ENCODE measurements at places on chromosomes 6 and 20.

GRCh38 chr6:98840996-98841513, 6.7 kb downstream of the POU3F2 start:
- no peak for DNase-seq

DNA sequence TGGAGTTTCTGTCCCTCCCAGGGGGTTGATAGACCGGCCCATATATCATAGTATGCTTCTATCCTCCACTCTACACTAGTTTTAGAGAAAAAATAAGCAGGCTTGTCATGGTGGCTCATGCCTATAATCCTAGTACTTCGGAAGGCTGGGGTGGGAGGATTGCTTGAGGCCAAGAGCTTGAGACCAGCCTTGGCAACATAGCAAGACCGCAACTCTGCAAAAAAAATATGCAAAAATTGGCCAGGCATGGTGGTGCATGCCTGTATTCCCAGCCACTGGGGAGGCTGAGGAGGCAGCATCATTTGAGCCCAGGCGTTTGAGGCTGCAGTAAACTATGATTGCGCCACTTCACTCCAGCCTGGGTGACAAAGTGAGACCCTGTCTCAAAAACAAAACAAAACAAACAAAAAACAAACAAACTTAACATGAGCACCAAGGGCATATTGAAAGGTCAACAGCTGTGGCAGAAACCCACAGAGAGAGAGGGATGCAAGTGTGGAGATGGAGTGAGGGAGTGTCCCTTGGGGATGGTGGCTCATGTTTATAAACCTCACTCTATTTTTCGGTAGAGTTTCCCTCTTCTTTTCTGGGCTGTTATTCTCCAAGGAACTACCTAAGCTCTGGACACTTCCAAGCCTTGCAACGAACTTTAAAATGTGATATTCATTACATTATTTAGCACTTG, 24.1 kb downstream of the SLC24A3 start:
- no peak for DNase-seq

GRCh38 chr6:20332441-20333006, 69.2 kb upstream of the E2F3 start:
- no peak for DNase-seq

DNA sequence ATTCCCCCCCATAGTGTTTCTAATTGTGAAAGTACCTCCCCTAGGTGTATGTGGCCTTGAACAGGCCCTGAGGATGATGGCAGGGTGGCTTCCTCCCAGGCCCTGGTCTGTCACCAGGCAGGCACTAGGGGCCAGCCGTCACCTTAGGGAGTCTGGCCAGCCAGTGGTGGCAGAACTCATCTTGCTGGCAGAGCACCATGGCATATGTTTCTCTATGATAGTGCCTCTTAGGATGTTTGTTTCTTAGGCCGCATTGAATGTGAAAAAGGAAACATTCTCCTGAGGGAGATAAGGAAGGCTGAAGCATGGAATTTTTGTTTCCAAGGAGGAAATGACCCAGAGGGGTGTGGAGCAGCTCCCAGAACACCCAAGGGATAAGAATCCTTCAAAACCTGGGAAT, 45.2 kb upstream of the KLHL31 start:
- no peak for DNase-seq

- DNase-seq = no peak
Measured at GRCh38 chr20:31633339-31633914, 4.3 kb upstream of the COX4I2 start.

DNA sequence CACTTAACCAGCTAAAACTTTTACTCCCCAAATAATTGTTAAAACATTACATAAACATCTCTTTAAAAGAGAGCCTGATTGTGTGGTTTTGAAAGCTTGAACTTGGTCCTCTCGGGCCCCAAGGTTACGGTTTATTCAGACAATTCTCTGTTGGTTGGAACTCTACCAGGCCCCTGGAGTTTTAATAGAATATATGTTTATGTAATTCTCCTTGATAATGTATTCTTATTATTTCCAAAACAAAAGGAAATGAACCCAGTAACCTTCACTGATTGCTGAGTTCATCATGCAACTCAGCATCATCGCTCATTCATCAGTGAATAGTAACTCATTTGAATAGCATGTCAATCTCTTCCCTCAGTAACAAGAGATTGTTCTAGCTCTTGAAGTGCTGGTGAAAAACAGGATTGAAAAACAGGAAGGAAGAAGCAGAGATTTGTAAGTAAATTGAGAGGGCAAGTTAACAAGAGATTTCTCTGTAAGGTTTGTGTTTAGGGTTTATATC, 464.5 kb upstream of the MARCKS start:
- no peak for DNase-seq

- DNase-seq = no peak
Measured at GRCh38 chr20:15563836-15564235, 1009.4 kb downstream of the KIF16B start.

- DNase-seq = no peak
Measured at GRCh38 chr6:84269947-84270733, 42.7 kb upstream of the CEP162 start.

DNA sequence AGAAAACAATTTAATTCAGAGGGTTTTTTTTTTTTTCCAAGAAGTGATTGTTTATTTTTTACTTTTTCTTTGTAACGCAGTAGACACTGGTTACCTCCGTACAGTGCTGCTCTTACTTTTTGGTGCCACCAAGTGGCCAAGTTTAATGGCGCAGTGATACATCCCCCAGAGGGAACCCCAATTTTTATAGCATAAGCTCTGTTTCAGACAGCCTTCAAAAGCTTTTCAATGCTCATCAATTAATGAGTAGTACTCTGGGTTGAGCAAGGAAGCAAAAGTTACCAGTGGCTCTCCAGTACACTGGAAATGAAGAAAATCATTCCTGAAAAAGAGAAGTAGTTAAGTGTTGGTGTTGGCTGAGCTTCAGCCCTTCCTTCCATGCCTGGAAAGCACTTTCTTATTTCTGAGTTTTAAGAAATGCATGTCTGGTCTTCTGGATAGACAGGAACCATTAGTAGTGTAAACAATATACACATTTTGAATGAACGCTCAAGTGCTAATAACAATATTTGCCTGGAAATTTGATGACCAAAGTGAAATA, 129.1 kb upstream of the SMLR1 start:
- DNase-seq = peak; percentile 73

- no peak for DNase-seq
Measured at GRCh38 chr6:13725052-13725451, 13.4 kb upstream of the RANBP9 start.

- DNase-seq = no peak
Measured at GRCh38 chr6:167027308-167027707, 28.1 kb downstream of the CEP43 start.

DNA sequence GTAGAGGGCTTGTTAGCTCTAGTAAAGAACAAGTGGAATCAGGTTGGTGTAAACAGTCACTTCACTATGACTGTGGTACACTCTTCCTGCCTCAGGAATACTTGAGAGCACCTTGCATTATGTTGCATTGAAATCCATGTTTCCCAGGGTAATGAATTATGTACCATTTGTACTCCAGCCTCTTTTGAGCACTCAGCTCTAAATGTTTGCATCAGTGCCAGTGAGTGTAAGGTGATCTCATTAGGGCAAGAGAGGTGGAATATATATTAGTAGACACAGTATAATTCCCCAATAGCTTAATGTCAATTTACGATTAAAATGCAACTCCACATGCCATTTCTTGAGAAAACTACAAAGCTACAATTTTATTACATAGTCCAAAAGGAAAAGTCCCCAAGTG, 319.6 kb upstream of the POU3F2 start:
- no peak for DNase-seq

DNA sequence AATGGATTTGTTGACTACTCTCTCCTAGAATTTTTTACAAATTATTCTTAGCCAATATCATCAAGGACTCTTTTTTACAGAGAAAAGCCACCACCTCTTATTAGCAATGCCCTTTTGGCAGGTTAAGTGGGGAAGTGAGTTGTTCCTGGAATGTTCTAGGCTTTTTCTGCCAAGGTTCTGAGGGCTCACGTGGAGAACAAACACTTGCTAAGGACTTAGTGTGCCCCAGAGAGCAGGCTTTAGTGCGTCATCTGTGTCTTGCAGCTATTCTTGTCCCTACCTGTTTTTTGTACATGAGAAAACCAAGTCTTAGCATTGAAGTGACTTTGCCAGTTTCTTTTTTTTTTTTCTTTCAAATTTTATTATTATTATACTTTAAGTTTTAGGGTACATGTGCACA, 33.5 kb downstream of the CFAP61 start:
- DNase-seq = no peak

GRCh38 chr20:60634491-60635172, 617.4 kb upstream of the CDH4 start:
- no peak for DNase-seq

DNA sequence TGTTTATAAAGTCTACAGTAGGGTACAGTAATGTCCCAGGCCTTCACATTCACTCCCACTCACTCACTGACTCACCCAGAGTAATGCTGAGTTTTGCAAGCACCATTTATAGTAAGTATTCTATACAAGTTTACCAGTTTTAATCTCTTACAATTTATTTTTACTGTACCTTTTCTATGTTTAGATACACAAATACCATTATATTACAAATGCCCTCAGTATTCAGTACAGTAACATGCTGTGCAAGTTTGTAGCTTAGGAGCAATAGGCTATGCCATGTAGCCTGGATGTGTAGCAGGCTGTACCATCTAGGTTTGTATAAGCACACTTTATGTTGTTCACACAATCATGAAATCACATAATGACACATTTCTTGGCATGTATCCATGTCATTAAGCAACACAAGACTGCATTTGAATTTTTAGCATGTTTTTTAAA, 673.6 kb downstream of the CD109 start:
- no peak for DNase-seq

DNA sequence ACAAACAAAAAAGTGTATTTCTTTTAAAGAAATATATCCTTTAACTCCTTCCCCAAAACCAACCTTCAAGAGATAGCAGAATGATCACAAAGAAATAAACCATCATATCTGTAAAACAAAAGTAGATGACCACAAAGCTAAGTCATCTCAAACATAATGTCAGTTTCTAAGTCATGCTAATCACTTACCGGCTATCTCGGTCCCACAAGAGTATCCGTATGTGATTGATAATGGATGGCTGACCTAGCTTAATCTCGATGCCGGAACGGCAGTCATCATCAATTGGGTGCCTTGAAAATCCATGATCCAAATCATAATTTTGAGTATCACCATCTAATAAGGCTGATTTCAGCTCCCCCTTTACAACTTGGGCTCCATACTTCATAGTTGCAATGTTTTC, 59.7 kb downstream of the BTBD9 start:
- no peak for DNase-seq

DNA sequence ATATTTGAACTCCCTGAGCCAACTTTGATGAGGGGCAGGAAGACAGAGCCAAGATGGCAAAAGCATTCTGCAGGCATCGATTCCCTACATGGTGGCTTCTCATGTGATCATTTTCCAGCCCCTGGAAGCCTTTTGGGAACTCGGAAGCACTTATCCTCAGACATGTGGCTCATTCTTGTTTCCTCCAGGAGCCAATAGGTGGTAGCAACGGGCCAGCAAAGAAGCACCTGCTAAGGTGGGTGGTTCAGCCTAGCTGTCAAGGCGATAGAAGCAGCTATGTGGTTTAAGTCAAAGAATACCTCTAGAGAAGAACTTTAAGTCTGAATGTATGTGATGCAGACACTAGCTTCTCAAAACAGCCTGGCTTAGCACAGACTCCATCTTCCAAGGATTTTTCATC, 64.9 kb upstream of the PAX1 start:
- peak; percentile 88 for DNase-seq

DNA sequence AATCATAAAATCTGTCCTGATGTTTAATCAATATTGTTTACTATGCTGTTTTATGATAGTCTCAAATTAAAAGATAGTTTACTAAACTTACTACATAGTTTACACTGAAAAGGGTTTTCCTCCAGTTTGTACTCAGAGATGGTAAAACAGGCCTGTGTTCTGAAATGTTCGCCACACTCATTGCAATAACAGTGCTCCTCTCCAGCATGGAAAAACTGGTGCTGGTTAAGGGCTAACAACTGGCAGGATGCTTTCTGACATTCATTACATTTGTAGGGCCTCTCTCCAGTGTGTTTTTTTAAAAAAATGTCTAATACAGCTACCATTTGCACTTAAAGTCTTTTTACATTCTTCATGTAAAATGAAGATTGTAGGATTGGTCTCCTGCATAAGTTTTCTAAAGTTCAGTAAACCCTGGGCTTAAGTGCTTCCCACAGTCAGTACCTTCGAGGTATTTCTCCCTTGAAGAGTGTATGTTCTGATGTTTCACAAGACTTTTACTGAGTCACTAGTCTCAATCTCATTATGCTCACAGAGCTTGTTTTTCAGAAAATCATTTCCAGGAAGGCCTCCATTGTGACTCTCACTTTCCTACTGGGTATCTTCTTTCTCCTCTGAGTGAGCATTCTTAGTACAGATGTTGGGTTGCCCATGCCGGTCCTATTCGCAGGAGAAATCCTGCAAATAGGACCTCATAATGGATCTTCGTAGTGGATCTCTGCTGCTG, 8.7 kb upstream of the ZSCAN12 start:
- peak; percentile 37 for DNase-seq

GRCh38 chr20:44176833-44177534, 10.0 kb downstream of the JPH2 start:
- no peak for DNase-seq

GRCh38 chr20:44541992-44542391, 20.1 kb upstream of the SERINC3 start:
- DNase-seq = no peak

GRCh38 chr6:506508-506907, 115.0 kb downstream of the IRF4 start:
- no peak for DNase-seq

DNA sequence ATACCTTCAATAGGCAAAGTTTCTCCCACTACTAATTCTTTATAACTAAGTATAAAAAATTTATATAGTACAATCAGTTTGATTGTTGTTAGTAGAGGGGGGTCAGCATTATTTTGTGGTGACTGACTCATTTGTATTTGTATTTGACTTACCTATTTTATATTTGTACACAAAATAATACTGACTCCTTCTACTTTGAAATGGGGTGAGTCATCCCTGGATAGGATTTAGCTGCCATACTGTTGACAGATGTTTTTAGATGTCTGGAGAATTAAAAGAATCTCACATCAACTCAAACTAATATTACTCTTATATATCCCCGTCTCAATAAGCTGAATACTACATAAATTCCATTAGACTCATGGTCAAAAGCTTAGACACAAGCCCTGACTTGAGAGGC, 114.9 kb downstream of the FRK start:
- no peak for DNase-seq

- DNase-seq = peak; percentile 87
Measured at GRCh38 chr6:26064619-26065257, 22.5 kb upstream of the HFE start.

GRCh38 chr20:12575352-12576095, 433.2 kb upstream of the SPTLC3 start:
- no peak for DNase-seq

DNA sequence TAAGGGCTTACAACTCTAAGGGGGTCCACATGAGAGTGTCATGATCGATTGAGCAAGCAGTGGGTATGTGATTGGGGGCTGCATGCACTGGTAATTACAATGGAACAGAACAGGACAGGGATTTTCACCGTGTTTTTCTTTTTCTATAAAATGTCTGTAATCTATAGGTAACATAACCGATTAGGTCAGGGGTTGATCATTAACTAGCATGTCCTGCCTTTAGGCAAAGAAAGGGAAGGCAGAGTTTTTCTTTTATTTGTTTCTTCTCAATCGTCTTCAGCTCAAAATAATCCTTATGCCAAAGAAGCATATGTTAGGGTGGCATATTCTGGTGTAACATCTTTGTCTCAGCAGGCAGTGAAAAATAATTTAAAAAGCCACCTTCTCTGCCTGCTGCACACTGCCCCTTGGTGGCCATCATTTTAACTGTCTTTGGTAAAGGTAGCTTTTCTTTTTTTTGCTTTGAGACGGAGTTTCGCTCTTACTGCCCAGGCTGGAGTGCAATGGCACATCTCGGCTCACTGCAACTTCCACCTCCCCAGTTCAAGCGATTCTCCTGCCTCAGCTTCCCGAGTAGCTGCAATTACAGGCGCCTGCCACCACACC, 9.7 kb upstream of the CEP43 start:
- peak; percentile 81 for DNase-seq

Measured in Karpas-422 (cell line).